Stimulated activated CD4-positive, alpha-beta T cell treated with anti-CD3 and anti-CD28 coated beads, TNF-alpha, amount 100 ng/mL, for 48 hours (primary cell): ENCODE measurements at places on chromosomes 4 and X.

- no peak for DNase-seq
Observed at GRCh38 chr4:83329521-83330110, 5.0 kb downstream of the HPSE start.

GRCh38 chrX:111101580-111101979, 5.6 kb downstream of the PAK3 start:
- DNase-seq = no peak

GRCh38 chr4:111905511-111905910, 239.7 kb upstream of the FAM241A start:
- DNase-seq = no peak

GRCh38 chr4:17063888-17064287, 165.4 kb upstream of the LDB2 start:
- DNase-seq = no peak

GRCh38 chrX:19639813-19640462, 124.6 kb upstream of the MAP3K15 start:
- no peak for DNase-seq

- DNase-seq = no peak
Observed at GRCh38 chr4:13413729-13414437, 70.3 kb downstream of the RAB28 start.

DNA sequence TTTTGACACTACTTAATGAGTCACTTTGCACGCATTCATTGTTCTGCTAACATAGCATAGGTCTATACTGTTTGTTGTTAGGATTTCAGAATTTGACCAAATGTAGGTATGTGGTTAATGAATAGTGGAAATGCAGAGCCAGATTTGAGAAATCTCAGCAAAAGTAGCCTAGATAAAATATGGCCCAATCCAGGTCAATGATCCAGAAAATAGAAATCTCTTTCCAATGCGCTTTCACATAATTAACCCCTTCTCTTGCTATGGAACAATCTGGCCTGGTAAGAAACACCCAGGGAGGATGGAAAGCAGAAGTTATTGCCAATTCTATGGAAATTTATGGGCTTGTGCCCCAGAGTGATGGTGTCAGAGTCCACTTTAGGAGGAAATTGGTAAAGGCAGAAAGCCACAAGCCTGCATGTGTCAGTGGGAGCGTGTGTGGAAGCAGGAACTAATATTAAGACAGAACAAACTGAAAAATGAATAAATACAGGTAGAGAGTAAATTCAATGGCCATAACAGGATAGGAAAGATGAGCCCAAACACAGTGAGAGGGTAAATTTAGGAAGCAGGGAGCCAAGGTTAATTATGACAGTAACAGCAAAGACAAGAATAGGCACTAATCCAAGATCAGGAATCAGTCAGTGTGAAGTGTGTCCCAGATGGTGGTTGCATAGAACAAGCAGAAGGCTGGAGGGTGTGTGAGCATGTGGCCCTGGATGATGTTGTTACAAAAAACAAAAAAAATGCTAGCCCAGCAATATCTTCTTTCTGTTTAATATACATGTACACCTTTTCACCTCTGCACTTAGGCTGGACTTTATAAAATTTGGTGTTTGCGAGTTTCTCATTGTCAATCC, 102.9 kb downstream of the SYTL5 start:
- no peak for DNase-seq

GRCh38 chr4:124783847-124784246, 71.3 kb upstream of the ANKRD50 start:
- no peak for DNase-seq

DNA sequence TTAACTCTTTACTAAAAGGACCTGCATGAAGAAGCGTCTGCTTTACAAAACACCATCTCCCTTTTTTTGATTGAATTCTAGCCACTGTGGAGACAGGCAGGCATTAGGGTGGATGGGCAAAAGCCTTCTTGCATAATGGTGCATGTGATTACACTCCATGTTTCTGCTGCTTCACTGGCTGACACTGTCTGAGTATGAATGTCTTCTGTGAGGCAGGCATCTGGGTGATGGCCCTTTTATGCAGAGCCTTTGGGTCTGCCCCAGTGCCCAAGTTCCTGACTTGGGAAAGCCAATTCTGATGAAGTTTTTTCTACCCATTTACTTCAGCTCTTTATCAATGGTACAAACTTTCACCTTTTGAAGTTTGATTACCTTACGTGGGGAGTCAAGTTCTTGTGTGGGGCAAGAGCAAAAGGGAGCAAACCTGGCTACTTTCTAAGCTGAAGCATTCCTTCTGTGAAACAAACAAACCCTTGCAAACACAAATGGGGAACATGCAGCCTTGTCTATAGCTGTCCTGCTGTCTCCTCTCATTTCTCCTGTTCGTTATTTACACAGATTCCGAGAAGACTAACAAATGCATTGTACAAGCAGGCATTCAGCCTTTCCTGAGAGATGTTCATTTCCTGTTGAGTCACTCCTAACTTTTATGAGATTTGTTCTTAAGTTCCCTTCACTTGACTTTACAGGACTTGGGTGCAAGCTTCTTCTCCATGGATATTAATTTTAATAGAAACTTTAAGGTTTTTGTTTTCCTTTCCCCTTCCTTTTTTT, 301.9 kb downstream of the TLL1 start:
- no peak for DNase-seq
